ENCODE measurements at places on chromosomes 6 and 20.

DNA sequence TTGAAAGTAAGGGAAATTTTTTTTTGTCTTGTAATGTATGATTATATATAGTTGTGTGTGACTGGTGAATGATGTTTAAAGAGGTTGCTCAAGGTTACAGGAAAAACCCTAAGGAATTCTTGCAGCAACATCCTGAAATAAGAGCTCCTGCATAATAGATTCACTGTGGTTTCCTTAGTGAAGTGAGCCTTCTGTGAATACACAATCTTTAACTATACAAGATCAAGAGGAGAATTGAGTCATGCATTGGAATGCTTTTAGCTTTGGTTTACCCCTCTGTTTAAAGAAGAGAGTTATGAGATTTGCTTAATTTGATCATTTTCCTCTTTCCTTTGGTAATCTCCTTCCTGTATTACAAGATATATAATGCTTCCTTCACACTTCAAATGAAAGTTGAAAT lies 141.6 kb upstream of the EYA4 start:
- DNase-seq, result no peak

DNA sequence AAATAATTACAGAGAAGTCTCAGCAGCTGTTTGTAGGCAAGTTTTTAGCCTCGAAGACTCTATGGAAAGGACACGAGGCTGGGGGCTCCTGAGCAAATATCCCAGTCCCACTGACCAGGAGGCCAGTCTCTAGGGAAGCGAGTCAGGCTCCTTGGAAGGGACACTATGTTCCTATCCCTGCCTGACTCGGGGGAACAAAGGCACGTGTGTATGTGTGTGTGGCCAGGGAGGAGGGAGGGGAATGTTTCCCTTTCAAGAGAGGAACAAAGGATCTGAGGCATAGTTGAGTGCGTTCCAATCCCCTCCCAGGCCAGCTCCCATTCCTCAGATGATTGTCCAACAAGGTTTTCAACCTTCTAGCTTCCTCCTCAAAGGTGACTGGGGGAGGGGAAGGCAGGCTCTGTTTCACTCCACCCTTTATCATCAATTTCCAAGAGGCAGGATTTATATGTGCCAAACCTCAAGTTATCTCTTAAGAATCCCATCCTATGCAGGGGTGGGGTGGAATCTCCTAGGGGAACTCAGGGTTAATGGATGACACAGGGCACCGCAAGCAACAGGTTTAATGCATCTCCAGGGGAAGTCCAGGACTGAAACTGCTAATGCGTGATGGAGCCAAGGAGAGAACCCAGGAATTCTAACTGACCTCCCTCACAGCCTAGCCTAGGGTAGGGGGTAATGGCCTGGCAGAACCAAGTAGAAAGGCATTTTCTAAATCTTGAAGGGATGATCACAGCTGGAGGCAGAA lies 9.9 kb downstream of the BCL2L1 start:
- peak; percentile 83 for DNase-seq

DNA sequence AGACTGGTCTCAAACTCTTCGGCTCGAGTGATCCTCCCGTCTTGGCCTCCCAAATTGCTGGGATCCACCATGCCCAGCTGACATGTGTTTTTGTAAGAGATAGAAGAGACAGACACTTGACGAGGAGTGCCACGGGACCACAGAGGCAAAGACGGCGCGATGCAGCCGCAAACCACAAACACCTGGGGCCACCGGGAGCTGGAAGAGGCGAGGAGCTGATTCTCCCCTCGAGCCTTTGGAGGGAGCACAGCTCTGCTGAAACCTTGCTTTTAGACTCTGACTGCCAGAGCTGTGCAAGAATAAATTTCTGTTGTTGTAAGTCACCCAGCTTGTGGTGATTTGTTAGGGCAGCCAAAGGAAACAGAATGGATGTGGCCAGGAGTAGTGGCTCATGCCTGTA lies 46.9 kb downstream of the TFAP2C start:
- no peak for DNase-seq

GRCh38 chr6:32666420-32667300 lies at the start of gene HLA-DQB1:
Gene HLA-DQB1 (minus strand): TSS chr6:32666657. CDS start chr6:32666607, 50 bp downstream.
- DNase-seq, result peak; percentile 63

DNA sequence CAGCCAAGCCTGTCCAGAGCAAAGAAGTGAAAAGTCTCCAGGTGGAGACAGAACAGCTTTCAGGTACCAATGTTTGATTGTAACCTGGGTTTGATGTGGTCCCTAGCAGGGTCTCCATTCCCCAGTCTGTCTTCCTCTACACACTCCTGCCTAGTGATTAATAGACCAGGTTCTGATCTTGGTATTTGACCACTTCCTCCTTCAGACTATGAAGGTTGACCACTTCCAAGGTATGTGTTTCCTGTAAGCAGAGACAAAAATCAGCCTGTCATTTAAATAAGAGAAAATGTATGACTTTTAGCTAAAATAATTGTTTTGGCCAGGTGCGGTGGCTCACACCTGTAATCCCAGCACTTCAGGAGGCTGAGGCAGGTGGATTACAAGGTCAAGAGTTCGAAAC lies 41.8 kb upstream of the TOP1 start:
- DNase-seq, result no peak

GRCh38 chr6:149484733-149485700 lies at the start of gene ZC3H12D:
Gene ZC3H12D (minus strand): TSS chr6:149485014. CDS start chr6:149474543, 10,471 bp downstream.
- DNase-seq, result peak; percentile 85

DNA sequence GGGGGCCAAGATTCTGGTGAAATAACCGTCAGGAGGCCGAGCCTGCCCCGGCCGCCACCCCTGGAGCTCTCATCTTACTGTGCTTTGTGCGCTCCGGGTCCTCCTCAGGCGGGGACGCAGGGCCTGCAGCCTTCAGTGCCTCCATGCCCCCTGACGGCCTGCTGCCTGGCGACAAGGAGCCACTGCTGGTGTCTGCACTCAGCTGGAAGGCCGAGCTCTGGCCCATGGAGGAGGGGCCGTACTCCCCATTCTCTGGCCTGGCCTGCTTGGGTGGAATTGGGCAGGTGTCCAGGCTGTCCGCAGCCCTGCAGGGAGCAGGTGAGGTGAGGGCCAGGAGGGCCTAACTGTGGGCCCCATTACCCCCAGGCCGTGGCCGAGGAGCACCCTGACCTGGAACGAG lies 5.3 kb downstream of the ZNF512B start:
- DNase-seq, result no peak

DNA sequence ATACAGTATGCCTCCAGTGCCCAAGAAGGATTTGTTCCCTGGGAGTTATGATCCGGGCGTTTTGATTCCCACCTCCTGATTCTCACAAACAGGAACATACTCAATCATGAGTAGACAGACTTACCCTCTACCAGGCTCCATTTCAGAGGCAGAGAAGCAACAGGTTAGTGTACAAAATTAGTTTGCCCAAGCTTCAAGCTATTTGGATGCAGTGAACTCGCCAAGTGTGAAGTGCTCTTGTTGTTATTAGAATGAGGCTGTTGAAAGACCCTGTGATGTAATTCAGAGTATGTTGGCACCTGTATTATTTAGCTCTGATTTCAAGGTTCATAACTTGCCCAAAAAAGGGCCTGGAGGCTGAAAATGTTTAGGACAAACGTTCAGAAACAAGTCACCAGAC lies 247.0 kb downstream of the PHACTR1 start:
- no peak for DNase-seq

DNA sequence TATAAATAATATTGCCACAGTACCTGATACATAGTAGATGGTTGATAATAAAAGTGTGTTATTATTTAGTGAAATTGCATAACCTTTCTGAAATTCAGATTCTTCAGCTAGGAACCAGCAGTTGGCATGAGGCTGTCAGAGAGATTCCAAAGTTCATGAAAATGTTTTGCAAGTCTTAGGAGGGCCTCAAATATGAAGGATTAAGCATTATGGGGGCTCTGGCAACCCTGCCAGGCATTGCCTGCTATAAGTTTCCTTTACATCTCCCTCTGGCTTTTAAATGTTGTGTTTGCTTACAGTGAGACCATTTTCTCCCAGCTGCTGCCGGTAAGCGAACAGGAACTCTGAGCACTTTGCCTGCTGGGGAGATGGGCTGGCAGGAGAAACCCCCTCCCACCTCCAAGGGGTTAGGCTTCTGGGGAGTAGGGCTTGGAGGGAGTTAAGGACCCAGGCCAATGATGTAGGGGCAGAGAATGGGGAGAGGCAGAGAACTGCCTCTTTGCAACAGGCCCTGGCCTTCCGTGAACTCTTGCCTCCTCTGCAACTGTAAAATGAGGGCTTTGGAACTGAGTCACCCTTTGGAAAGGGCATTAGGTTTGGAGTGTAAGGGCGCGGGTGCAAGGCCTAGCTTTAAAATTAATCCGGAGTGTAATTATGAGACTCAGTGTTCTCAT lies 33.2 kb upstream of the KIF3B start:
- no peak for DNase-seq

- no peak for DNase-seq
Observed at GRCh38 chr20:21804802-21805201, 99.3 kb downstream of the PAX1 start.

GRCh38 chr6:38480036-38480435 lies 159.7 kb downstream of the BTBD9 start:
- no peak for DNase-seq

GRCh38 chr6:139364302-139364981 lies 10.0 kb downstream of the CITED2 start:
- no peak for DNase-seq

- no peak for DNase-seq
Observed at GRCh38 chr6:77987035-77987384, 334.2 kb downstream of the MEI4 start.

- no peak for DNase-seq
Observed at GRCh38 chr6:6351511-6352025, 31.1 kb upstream of the F13A1 start.

- DNase-seq, result no peak
Observed at GRCh38 chr20:371755-372542, 8.6 kb upstream of the TRIB3 start.

DNA sequence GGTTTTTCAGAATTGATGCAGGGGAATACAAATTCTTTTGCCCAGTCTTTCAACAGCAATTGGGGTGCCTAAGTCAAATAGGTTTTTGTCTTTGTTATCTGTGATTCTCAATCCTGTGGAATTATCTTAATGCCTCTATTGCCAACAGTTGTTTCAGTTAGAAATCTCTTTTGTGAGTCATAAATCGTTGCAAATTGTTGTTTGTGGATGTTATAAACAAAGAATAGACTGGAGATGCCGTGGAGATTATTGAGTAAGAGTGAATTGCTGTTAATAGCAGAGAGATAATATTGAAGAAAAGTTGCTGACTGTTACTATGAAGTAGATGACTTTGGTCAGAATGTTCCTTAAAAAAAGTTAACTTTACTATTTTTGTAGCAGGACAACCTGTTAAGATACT lies 63.7 kb upstream of the POPDC3 start:
- no peak for DNase-seq

- no peak for DNase-seq
Observed at GRCh38 chr20:2114127-2114959, 12.7 kb downstream of the STK35 start.

- DNase-seq, result no peak
Observed at GRCh38 chr6:138970856-138971425, 17.1 kb downstream of the REPS1 start.

DNA sequence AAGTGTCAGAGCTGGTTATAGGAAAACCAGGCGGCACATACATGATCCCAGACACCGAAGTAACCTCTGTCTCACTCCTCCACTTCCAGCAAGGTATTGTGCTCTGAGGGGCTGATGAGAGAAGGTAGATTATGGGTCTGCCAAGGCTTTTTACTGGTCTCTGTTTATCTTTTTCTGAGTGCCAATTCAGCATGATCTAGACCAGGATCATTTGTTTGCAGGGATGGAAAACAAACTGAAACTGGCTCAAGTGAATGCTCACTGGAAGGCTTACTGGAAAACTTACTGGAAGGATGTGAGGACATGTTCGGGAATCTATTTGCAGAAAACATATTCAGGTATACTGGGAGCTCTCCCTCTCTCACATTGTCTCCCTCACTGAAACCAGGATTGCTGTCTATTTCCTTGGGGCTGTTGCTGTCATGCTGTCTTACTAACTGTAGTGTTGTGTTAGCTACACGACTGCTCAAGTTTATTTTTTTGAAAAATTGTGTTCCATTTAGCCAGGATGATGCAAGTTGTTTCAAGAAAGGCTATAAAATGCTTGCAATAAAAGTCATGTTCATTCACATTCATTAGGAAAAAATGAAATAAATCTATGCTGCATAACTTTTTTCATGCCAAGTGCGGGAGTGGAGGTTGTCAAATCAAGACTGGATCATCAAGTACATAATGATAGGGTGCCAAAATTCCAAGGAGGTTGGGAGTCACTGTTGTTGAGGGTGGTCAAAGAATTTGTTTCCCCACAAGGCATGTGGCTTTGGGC lies 37.0 kb downstream of the KLHL31 start:
- no peak for DNase-seq

- DNase-seq, result no peak
Observed at GRCh38 chr20:62893700-62894099, 32.1 kb upstream of the TCFL5 start.

GRCh38 chr6:18668994-18669393 lies 281.8 kb downstream of the RNF144B start:
- no peak for DNase-seq

GRCh38 chr20:1062334-1063010 lies 55.9 kb upstream of the PSMF1 start:
- DNase-seq, result peak; percentile 72

DNA sequence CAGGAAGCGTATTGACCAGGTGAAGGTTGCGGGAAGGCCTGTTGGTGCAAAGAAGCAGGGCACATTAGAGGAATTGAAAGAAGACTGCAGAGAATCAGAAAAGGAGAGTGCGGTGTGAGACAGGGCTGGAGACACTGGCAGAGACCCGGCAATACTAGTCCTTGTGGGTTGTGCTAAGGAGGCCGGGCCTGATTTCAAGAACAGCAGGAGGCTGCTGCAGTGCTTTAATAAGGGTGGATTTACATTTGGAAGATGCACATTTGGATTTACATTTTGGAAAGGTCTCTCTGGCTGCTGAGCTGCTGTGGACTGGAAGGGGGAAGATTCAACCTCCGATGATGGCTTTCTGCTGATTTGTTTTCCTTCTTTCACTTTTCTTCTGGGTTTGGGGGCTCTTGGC lies 167.8 kb downstream of the SLC24A3 start:
- no peak for DNase-seq

- no peak for DNase-seq
Observed at GRCh38 chr6:144103026-144103563, 7.7 kb upstream of the SF3B5 start.

- no peak for DNase-seq
Observed at GRCh38 chr6:25112322-25112773, 166.8 kb upstream of the CARMIL1 start.

DNA sequence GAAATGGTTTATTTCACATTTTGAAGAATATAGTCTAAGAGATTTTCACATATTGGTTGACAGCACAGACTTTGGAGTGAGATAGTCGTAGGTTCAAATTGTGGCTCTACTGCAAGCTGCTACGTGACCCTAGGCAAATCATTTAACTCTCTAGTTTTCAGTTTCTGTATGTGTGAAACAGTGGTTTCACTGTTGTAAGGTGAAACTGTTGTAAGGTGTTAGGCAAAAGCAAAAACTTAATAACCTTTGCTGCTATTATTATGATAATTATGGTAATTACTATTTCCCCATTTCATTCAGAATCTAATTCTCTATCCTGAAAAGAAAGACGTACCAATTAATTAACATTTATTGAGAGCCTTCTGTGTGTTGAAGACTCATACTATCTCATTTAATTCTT lies 144.2 kb downstream of the REV3L start:
- DNase-seq, result no peak

- no peak for DNase-seq
Observed at GRCh38 chr20:4774207-4774606, 52.5 kb downstream of the PRND start.

GRCh38 chr20:47059536-47059935 lies 164.9 kb downstream of the EYA2 start:
- DNase-seq, result no peak

Data from Peyer's patch (tissue), 4 donors.